ENCODE measurements at places on chromosomes 11 and 22. TPM values are rescaled to one million over a fixed set of nuclear protein-coding genes. Genes with fewer than 3 reads are reported as not detected.

The PTPRJ gene
- 24.3 TPM for total RNA-seq

The E2F8 gene
- total RNA-seq, result not detected

The CD3D gene
- 1.1 TPM for total RNA-seq

The BIK gene
- total RNA-seq, result not detected

The RIC3 gene
- 14.9 TPM for total RNA-seq

The C22orf42 gene
- not detected for total RNA-seq

The SCGB1C1 gene
- total RNA-seq, result not detected

The SLC22A12 gene
- not detected for total RNA-seq

The CCDC85B gene
- 108 TPM for total RNA-seq

The TECTA gene
- 1.9 TPM for total RNA-seq

The THOC5 gene
- 65.9 TPM for total RNA-seq

The MOGAT2 gene
- not detected for total RNA-seq

The CYB5R2 gene
- total RNA-seq, result 50.8 TPM

The OR51A4 gene
- total RNA-seq, result not detected

The CCDC188 gene
- total RNA-seq, result 12.4 TPM

The NLRP14 gene
- 0.59 TPM for total RNA-seq

The OR5B21 gene
- not detected for total RNA-seq

The PHOX2A gene
- not detected for total RNA-seq

The PGA3 gene
- total RNA-seq, result not detected

The IRAG1 gene
- total RNA-seq, result 8.4 TPM

The MS4A15 gene
- total RNA-seq, result not detected

The HSPB2 gene
- 2.1 TPM for total RNA-seq

The INPP5J gene
- total RNA-seq, result 0.44 TPM
